Activated CD8-positive, alpha-beta memory T cell treated with anti-CD3 and anti-CD28 coated beads for 1 hour (primary cell): ENCODE measurements at places on chromosomes 11 and 22.

DNA sequence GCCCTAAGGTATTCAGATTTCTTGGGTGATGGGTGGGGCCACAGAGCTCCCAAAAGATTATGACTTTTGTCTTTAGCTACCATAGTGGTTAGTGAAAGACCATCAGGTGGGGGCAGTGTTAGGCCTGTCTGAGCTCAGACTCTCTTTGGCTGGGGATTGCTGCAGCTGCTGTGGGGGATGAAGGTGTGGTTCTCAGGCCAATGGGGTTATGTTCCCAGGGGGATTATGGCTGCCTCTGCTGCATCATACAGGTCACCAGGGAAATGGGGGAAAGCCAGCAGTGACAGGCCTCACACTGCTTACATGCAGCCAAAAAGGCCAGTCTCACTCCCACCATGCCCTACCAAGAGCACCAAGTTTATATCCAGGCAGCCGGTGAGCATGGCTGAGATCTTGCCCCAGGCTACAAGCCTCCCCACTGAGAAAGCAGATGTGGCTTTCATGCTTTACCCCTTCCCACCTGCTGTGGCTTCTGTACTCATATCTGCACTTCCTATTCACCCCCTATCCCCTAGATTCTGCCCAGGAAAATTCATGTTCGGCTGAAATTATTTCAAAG lies 24.8 kb downstream of the CNTF start:
- no peak for DNase-seq

DNA sequence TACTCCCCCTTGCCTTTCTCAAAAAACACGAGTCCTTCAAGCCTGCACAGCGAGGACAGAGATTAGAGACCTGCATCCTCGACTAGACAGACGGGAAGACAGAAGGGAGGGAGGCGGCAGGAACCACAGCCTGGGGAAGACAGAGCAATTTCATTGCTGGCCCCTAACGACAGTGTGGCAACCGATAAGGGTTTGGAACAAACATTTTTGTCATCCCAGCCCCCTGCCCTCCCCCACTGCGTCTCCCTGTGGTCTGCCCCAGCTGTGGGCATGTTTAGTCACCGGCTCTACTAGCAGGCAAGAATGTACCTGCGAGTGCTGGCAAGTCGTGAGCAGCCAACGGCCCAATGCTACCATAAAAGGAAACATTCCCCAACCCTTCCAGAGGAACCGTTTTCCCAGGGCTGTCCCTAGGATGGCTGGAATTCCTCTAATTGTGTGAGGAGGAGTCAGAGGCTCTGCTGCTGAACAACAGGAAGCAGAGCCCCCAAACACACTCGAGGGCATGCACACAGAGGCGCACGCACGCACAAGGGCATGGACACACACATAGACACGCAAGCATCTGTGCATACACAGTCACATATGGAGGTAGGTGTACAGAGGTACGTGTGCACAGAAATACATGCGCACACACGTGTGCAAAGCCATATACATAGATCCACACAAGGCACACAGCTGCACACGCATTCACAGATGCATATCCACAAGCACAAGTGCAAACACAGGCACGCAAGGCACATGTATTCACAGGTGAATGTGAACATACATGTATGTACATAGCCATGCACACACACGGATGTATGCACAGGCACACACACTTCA lies 58.3 kb downstream of the MYH9 start:
- peak; percentile 79 for DNase-seq

DNA sequence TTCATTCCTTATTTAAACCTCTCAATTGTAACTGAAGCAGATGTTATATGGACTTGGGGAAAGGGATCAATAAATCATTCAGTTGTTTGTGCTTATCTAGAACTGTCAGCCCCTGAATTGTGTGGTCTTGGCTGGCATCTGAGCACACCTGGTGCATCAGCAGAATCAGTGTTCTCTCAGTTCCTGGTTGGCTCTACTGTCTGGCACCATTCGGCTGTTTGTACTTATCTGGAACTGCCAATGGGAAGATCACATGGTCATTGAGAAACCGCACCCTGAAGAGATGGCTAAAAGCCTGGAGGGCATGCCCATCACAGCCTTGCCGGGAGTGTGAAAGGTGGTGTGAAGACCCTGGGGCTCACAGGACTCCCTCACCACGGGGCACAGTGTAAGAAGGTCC lies 37.1 kb upstream of the EHF start:
- DNase-seq: no peak

- DNase-seq: no peak
These were observed 23.5 kb upstream of the GRAMD1B start for GRCh38 chr11:123406441-123407129.

GRCh38 chr22:19831016-19831415 lies 23.7 kb downstream of the GNB1L start:
- no peak for DNase-seq

- DNase-seq: no peak
These were observed 43.7 kb downstream of the GAB4 start for GRCh38 chr22:16964366-16964765.

DNA sequence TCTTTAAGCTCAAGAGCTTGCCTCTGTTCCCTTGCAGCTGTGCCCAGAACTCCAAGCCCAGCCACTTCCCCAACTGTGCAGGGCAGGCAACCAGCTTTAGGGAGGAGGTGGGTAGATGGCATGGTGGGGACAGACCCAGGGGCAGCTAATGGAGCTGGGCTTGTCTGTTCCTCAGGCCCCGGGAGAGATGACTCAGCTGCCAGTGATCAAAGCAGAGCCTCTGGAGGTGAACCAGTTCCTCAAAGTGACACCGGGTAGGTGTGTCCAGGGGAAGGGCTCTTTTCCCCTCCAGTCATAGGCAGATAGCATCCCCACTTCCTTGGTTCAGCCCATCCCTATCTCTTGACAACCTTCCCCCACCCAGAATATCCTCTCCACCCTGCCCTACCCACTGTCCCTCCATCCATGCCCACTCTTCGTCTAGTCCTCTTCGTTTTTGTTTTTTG lies 32.4 kb downstream of the CREB3L1 start:
- no peak for DNase-seq

- no peak for DNase-seq
These were observed 9.1 kb downstream of the TPBGL start for GRCh38 chr11:75249704-75250103.

DNA sequence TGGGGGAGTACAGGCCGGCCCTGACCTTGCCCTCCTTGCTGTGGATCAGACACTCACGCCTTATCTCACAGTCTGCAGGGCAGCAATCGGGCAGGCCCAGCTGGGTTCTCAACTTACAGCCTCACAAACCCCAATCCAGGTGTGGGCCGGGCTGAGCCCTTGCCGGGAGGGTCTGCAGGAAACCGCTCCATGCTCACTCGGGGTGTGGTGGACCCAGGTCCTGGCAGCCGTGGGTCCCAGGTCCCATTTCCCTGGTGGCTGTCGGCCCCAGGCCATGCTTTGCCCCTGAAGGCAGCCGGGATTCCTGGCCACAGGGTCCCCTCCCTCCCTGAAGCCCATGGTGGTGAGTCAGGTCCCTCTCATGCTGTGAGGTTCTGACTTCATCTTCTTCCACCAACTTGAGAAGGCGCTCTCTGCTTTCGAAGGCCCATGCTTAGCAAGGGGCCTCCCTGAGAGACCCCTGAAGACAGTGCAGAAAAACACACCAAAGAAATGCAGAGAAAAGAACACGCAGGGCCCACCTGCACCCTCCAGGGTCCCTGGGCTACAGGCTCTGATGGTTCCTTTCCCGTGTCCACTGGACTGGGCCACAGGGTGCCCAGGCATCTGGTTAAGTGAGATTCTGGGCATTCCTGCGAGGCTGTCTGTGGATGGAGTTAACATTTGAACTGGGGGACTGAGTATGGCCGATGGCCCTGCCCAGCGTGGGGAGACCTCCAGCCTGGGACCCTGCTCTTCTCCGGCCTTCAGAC lies 588.2 kb downstream of the BRD1 start:
- DNase-seq: no peak

- no peak for DNase-seq
These were observed 150.2 kb downstream of the TMEM135 start for GRCh38 chr11:87187930-87188329.

DNA sequence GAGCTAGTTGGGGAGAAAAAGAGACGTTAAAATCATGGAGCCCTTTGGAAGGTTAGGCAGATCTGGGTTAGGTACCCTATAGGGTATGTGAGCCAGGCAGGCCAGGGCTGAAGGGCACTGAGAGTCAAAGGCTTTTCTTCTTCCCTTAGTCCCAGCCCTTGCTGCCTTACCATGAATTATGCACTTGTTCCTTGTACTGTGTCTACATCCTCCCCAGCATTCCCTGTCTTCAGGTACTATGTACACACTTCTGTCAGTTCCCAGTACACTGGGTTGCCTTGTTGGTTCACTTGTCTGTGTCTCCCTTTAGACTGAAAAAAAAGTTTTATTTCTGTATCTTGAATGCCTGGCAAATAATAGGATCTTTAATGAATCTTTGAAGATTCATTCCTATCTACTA lies 16.9 kb downstream of the RNF185 start:
- DNase-seq: no peak

GRCh38 chr22:45564349-45565030 lies 61.8 kb downstream of the FBLN1 start:
- DNase-seq: no peak

DNA sequence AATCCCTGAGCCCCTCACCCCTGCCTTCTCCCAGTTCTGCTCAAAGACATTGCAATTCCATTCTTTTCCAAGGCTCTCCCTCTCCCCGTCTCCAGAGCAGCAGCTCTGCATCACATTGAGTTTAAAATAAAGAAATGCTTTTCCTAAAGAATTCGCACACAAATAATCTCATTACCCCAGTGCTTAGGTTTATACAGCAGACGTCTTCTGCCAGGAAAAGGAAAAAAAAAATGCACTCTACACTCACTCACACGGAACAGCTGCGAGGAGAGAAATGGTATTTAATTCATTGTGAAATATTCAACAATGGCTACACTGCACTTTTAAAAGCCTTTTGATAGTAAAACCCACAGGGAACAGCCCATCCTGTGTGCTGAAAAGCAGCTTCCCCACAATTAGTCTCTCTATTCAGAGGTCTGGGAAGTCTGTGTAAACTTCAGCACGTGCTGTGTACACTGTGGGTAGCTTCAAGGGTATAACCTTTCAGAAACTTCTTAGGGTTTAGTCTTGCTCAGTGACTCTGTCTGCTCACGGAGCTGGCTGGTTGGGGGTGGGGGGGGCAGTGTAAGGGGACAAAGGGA lies 42.8 kb downstream of the ETS1 start:
- no peak for DNase-seq

- DNase-seq: no peak
These were observed 77.2 kb downstream of the MYEOV start for GRCh38 chr11:69370984-69371709.

GRCh38 chr11:45423036-45423435 lies 136.9 kb upstream of the SYT13 start:
- DNase-seq: no peak

- no peak for DNase-seq
These were observed 5.0 kb downstream of the MICALL1 start for GRCh38 chr22:37910890-37911672.

GRCh38 chr11:90332415-90332814 lies 109.6 kb upstream of the CHORDC1 start:
- no peak for DNase-seq

GRCh38 chr22:16838073-16838472 lies 12.9 kb upstream of the XKR3 start:
- DNase-seq: no peak

DNA sequence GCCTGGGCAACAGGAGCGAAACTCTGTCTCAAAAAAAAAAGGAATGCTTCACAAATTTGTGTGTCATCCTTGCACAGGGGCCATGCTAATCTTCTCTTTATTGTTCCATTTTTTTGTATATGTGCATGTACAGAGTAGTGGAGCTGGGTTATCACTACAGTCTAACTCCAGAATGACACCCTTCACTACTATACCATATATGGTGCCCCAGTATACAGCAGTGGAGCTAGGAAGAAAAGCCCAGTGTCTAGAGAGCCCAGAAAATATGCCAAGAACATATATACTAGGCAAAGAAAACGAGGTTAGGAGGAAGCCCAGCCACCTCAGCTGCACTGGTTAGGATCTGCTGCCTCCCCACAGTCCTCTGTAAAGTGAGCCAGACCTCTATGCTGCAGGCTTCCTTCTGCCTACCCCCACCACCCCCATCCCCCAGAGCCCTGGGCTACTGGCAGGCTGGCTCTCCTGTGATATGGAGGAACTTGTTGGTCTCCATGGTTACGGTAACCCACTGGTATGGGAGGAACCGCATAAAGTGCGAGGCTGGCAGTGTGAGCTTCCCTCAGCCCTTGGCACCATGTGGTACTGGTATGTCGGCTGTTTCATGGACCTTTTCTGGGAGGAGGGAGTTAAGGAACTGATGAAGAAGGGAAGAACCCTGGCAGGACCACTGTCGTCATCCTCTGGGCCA lies 34.3 kb downstream of the RCOR2 start:
- DNase-seq: no peak

DNA sequence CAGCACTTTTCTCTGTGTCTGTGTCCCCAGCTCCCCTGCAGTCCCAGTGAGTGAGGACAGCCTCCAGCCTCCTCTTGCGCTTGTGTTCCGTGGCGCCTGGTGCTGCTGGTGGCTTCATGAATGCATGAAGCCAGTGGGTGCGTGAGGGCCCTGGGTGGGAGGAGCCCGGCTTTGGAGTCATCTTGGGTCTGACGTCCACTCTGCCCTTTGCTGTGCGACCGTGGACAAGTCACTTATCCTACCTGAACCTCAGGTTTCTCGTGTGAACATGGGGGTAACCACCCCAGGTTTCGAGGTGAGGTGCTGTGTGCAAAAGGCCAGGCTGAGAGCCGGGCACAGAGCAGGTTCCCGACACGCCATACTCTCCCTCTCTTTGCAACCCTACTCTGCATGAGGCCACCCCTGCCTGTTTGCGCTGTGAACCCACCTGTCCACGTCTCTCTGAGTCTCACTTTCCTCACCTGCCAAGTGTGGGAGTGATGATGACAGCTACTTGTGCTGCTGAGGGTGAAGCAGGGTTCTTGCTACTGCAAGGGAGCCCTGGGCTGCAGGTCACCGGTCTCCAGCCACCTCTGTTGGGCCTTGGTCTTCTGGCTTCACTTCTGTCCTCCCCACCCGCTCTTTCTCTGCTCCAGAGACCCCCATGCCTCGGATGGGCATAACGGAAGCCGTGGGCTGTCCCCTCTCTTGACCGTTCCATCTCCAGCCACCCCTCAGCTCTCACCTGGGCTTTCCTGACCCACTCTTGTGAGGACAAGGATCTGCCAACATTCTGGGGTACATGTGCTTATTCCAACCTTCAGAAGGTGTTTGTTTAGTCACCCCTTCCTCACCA lies 537.6 kb downstream of the TBC1D22A start:
- no peak for DNase-seq

DNA sequence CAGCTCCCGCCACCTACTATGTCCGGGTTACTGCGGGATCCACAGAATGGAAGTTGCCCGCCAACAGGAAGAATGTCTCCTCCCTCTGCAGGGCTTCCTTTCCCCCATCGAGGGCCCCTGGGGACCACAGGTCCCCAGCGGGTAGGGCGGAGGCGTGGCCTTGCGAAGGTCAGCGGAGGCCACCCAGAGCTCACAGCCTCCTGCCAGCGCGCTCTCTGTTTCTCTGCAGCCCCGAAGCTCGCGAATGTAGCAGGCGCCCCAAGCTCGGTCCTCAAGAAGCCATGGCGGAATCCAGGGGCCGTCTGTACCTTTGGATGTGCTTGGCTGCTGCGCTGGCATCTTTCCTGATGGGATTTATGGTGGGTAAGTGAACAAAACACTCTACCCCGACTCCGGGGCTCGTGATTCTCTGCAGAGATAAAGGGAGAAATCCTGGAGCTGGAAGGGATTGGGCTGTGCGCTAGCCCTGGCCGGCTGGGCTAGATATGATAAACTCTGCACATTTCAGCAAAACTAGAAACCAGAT lies at the start of gene NAALAD2:
NAALAD2 (plus strand) TSS at position 186 of the 526 bp plus-strand sequence; CDS start at position 282, 96 bp downstream.
- DNase-seq: no peak

GRCh38 chr11:132802947-132803346 lies 729.4 kb downstream of the OPCML start:
- DNase-seq: no peak
